ENCODE measurements at places on chromosomes 12 and 14.

- DNase-seq, result no peak
Observed at GRCh38 chr12:88756917-88757316, 176.6 kb upstream of the KITLG start.

GRCh38 chr14:87643005-87643404 is 350.0 kb downstream of the GALC start:
- DNase-seq, result no peak

GRCh38 chr14:32087173-32087861 is 10.2 kb downstream of the ARHGAP5 start:
- DNase-seq, result no peak

- DNase-seq, result no peak
Observed at GRCh38 chr12:56260380-56260779, 2.2 kb upstream of the ANKRD52 start.

GRCh38 chr12:75784591-75784990 is 247.0 kb downstream of the PHLDA1 start:
- DNase-seq, result peak; percentile 8

GRCh38 chr12:41683513-41684240 is 461.0 kb downstream of the GXYLT1 start:
- no peak for DNase-seq

DNA sequence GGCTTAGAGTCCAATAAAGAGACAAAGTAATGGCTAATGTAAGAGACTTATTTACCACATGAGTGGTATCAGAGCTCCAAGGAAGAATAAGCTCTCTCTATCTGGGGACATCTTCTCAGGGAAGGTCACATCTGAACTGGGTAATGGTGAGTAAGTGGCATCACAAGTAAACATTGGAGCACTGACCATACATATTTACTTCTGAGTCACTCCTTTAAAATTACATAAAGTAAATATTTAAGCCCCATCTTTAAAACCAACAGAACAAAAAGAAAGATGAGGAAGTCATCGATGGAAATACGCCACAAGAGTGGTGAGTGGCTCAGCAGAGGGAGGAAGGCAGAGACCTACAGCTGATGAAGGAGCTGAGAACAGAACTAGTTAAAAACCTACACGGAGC is 159.9 kb downstream of the DUSP6 start:
- peak; percentile 50 for DNase-seq

DNA sequence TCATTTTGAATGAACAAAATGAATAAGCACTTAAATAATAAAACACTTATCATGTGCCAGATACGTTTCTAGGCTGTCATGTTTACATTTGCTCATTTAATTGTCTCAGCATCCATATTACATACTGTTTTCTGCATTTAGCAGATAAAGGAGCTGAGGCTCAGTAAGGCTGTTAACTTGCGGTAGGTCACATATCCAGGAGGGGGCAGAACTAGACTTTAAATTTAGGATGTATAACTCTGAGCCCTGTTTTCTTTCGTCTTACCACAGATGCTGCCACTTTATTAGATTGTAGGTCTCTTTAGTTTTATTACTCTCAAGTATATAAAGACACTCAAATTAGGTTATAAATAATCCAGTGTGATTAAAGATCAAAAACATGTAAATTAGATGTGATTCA is 17.7 kb downstream of the IRAK4 start:
- DNase-seq, result peak; percentile 9

- no peak for DNase-seq
Observed at GRCh38 chr14:31265701-31266398, 58.3 kb upstream of the HECTD1 start.

GRCh38 chr12:121990692-121991603 is 30.7 kb upstream of the BCL7A start:
- DNase-seq, result no peak

DNA sequence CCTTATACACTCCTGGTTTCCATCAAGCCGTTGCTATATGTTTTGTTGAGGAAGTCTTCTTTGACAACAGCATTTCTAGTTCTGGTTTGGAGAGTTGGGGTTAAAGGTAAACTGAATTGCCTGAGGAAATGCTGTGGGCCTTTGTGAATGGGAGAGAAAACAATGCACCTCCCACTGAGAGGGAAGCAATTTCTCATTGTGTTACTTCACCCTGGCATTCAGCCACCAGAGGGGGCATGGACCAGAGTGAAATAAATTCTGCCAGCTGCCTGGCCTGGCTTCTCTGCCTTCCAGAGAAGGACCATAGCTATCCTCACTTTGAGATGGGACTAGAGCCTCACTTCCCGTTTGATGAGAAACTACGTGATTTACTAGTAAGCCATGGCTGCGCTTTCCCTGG is 475.3 kb downstream of the EGLN3 start:
- peak; percentile 6 for DNase-seq

DNA sequence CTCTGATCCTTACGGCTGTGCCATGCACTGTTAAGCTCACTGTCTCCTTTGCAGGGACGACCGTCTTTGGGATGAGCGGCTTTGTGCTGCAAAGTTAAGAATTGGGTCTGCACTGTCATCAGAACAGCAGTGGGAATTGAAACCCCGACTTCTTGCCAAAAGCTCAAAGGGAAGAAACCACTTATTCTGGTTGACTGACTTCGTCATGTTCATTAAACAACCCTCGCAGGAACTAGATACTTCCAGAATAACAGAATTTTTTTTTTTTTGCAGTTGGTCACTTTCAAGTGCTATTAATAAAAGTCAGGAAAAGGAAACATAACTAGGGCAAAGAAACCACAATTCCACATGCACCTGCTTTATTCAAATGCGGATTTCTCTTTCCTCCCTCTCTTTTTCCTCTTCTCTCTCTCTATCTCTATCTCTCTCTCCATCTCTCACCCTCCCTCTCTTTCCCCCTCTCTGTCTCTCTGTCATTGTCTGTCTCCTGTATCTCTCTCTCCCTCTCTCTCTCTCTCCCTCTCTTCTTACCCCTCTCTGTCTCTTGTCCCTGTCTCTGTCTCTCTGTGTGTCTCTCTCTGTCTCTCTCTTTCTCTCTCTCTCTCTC is 12.3 kb upstream of the GLT1D1 start:
- DNase-seq, result peak; percentile 85

DNA sequence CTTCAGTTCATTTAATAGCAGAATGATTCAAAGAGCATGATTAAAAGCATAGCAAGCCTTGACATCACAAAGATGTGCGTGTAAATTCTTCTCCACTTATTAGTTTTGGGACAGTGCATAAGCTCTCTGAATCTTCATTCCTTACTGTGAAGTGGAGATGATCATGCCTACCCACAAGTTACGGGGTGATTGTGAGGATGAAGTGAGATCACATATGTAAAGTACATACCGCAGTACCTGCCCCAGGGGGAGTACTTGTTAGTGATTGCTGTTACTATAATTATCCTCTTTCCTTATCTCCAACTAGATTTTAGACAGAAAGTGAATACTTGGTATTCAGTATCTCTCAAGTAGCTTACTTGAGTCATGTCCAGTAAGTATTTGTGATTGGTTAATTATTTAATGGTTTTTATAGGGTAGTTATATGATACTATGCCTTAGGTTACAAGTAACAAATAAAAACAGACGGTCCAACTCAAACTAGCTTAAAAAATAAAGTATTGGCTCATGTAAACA is 6.0 kb downstream of the RAD9B start:
- DNase-seq, result no peak

- no peak for DNase-seq
Observed at GRCh38 chr12:5621329-5621728, 189.4 kb downstream of the NTF3 start.

- no peak for DNase-seq
Observed at GRCh38 chr14:58690801-58691516, 53.2 kb downstream of the DACT1 start.

DNA sequence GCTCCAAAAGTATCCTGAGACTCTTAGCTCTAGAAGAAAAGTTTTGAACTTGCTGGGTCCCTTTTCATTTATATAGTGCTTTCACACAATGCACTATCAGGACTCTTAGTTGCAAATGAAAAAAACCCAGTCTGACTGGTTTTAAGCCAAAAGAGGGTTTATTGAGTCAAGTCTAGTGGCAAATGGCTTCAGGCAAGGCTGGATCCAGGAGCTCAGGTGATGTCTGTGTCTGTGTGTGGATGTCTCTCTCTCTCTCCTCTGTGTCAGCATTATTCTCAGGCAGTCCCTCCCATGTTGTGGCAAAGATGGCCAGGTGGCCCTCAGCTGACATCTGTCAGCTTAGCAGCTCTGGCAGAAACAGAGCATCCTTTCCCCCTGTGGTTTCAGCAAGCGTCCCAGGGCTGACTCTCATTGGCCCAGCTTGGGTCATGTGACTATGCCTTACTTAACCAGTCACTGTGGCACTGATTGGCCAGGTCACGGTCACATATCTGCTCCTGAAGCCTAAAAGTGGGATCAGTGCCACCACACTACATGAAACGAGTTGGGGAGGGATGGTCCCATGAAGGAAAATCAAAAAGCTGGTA is 6.2 kb downstream of the TMEM120B start:
- no peak for DNase-seq

DNA sequence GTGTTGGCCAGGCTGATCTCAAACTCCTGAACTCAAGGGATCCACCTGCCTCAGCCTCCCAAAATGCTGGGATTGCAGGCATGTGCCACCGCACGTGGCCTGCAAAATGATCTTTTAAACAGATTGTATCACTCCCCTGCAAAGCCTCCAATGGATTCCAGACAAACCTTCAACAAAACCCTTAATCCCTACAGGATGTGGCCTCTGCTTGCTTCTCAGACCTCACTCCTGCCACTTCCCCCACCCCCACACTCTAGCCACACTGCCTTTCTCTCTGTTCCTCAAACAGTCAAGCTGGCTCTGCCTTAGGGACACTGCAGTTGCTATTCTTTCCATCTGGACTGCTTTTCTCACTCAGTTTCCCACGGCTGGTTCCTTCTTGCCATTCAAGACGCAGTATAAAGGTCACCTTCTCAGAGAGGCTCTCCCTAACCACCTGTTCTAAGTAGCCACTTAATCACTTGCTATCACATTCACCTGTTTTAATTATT is 47.3 kb upstream of the TMED10 start:
- peak; percentile 98 for DNase-seq

- DNase-seq, result no peak
Observed at GRCh38 chr12:83808591-83808990, 1104.0 kb downstream of the SLC6A15 start.

GRCh38 chr14:59123531-59123930 is 64.9 kb upstream of the DAAM1 start:
- DNase-seq, result no peak

DNA sequence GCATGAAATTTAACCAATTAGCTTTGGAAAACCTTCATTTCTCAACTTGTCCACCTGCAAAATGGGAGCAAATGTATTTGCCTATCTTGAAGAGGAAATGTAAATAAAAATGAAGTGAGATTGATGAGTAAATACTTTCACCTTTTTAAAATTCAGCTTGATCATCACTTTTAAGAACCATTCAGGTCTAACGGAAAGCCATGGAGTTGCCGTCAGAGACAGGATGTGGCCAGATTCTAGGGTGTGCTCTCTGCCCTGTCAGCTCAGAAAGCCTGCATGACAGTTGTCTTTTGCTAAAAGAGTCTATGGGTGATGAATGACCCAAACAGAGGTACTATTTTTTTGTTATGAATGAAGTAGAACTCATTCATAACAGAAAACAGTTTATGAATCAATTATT is 104.3 kb upstream of the SLC35F4 start:
- no peak for DNase-seq

DNA sequence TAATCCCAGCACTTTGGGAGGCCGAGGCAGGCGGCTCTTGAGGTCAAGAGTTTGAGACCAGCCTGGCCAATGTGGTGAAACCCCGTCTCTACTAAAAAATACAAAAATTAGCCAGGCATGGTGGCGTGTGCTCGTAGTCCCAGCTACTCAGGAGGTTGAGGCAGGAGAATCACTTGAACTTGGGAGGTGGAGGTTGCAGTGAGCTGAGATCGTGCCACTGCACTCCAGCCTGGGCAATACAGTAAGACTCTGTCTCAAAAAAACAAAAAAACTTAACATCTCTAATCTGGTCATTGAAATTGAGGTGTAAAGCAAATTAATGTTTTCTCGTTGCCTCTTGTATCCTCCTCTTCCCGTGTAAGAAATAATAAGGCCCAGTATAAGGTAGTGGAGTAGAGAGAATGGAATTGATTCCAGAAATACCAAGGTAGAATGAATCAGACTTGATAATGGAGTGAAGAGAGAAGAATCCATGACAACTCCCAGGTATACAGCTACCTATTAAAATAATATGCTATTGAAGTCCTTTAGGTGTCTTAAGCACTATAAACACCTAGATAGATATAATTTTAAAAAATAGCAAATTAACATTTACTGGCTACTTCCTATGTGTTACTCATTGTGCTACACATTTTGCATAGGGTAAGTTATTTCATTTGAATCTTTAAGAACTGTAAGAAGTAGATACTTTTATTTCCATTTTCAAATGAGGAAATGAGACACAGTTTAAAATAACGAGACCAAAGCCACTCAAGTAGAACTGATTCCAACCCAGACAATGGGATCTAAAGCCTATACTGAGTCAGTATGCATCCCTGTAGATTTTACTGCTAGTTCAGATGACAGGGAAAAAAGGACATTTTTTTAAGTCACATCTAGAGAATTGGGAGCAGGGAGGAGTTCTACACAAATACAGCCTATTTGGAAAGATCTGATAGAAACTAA is 23.2 kb downstream of the RAP1B start:
- DNase-seq, result peak; percentile 44

DNA sequence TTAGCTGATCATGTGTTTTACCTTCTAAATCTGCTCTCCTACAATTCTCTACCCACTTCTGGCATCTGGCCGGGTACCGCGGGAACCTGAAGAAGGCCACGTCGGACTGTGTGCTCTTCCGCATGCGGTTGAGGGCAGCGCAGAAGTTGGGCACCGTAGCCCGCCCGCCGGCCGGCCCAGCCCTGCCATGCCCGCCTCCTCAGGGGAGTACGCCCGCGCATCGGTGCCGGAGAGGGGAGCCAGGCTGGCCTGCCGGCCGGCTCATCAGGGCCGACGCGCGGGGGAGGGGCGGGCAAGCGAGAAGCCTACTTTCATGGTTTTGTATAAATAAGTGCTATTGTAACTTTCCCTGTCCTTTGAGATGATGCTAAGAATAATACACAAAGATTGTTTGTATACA is 19.9 kb upstream of the ADAMTS20 start:
- no peak for DNase-seq

GRCh38 chr14:65661865-65662264 is 249.3 kb downstream of the FUT8 start:
- DNase-seq, result no peak

GRCh38 chr14:82431031-82431430 is 897.4 kb upstream of the SEL1L start:
- no peak for DNase-seq

GRCh38 chr12:64192644-64193444 is 29.3 kb downstream of the KICS2 start:
- peak; percentile 30 for DNase-seq
